ENCODE measurements at places on chromosomes 12 and 14. TPM values are rescaled to one million over a fixed set of nuclear protein-coding genes. Genes with fewer than 3 reads are reported as not detected.

The SYT10 gene
- not detected for total RNA-seq

The KLRC2 gene
- total RNA-seq, result not detected

The SIX4 gene
- 2.4 TPM for total RNA-seq

The CIROP gene
- not detected for total RNA-seq

The NKX2-1 gene
- not detected for total RNA-seq

The GNB3 gene
- total RNA-seq, result 1.5 TPM

The PRR4 gene
- 0.18 TPM for total RNA-seq

The RND1 gene
- 1.5 TPM for total RNA-seq

The SERPINA5 gene
- total RNA-seq, result 1.2 TPM
